ENCODE measurements at places on chromosomes 13 and 19.
A peak's percentile ranks its signal among the peaks of the same experiment; 100 is the strongest.

DNA sequence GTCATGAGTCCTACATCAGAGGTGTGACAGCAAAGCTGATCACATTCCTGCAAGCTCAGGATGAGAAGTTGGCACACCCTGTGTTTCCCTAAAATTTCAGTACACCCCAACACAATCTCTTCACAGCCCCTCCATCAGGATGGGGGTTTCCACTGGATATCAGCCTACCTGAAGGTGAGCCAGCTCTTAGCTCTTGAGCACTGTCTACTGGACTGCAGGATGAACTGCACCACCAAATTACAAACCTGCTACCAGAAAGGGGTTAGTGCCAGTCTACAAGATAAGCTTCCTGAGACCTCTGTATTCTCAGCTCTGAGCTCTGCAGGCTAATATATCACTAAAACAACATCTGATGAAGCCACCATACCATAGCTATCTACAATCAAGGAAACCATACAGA, 1616.2 kb upstream of the SPRY2 start:
- no peak for DNase-seq

- no peak for DNase-seq
Measured at GRCh38 chr19:13016245-13016627, 21.0 kb downstream of the NFIX start.

GRCh38 chr13:24671386-24672113, 8.7 kb upstream of the ATP12A start:
- peak; percentile 55 for DNase-seq

- no peak for DNase-seq
Measured at GRCh38 chr19:38265213-38265861, 964 bp downstream of the SPINT2 start.

DNA sequence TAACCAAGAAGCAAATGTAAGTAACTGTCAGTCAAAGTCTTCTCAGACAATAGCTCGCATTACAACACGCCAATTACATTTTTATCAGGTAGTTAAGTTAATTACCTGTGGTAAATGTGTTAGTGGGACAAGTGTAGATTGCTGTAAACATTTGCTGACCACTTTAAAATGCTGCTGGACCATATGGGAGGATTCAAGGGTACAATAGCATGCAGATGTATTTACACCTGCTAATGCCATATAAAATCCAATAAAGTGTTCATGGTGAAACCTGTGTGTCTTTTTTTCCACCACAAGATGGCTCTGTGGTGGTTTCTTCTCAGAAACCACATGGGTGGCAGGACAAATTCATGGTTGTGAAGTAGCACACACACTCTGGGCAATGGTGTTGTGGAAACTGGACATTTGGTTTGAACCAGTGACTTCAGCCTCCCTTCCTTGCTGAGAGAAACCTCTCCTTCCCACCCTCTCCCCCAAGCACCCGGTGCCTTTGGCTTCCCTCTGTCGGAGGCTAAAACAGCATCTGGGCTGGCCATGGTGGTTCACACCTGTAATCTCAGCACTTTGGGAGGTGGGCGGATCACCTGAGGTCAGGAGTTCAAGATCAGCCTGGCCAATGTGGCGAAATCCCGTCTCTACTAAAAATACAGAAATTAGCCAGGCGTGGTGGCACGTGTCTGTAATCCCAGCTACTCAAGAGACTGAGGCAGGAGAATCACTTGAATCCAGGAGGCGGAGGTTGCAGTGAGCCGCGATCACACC, 18.1 kb upstream of the GTF3A start:
- DNase-seq = no peak

GRCh38 chr19:4199699-4200293, 17.3 kb downstream of the ANKRD24 start:
- DNase-seq = no peak

DNA sequence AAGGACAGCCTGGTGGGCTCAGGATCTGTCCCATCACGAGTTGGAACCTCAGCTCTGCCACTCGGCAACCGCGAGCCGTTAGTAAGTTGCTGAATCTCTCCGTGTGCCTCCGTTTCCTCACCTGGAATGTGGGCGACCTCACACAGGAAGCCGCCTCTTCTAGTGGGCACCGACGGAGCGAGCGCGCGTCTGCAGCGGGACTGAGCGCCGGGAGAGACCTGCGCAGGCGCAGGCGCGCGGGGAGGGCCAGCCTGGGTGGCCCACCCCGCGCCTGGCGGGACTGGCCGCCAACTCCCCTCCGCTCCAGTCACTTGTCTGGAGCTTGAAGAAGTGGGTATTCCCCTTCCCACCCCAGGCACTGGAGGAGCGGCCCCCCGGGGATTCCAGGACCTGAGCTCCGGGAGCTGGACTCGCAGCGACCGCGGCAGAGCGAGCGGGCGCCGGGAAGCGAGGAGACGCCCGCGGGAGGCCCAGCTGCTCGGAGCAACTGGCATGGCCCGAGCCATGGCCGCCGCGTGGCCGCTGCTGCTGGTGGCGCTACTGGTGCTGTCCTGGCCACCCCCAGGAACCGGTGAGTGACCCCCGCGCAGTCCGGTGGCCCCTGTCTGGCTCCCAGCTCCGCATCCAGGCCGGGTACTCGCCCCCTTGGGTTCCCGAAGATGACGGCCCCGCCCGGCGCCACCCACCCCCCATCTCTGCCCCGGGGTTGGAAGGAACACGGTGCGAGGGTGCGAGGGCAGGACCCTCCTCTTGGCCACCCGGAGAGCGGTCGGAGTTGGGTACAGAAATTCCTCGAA, at the start of gene PVR:
TSS of gene PVR (plus strand) at position 306 of the 797 bp plus-strand sequence. CDS start at position 493, 187 bp downstream.
- DNase-seq = peak; percentile 82

GRCh38 chr19:49425922-49426592, 869 bp downstream of the GFY start:
- DNase-seq = no peak

DNA sequence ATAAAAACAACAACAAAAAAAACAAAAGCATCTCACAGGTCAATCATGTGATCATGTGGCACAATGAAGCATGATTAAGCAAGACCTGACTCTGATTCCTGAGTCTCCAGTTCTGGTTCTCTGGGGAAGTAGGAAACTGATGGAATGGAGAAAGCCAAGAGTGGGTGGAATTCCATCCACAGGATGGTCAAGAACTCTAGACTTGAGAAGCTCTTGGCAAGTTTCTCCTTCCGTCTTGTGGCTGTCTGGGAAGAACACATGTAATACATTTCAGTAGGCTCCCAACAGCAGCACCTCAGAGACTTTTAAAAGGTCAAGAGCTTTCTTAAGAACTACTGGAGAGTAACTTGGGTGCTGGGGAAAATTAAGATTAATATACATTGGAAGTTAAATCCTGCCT, 78.6 kb upstream of the TSHZ3 start:
- no peak for DNase-seq

DNA sequence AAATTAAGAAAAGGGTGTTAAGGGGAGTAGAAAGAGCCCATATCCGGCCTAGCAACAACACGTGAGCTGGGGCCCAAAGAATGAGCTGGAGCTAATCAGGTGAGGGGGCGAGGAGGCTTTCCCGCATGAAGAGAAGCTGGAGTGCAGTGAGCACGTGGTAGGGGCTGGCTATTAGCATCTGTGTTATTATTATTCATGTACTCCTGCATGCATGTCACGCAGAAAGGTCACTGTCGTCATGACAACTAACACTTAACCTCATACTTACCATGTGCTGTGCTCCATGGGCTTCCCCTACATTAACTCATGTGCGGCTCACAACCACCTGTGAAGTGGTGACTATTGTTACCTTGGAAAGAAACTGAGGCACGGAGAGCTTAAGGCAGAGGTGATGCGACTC, 227.6 kb upstream of the UBL3 start:
- no peak for DNase-seq

GRCh38 chr19:56069642-56070041, 51.5 kb downstream of the ZNF787 start:
- DNase-seq = no peak

GRCh38 chr19:4032436-4032835, 24.9 kb downstream of the PIAS4 start:
- no peak for DNase-seq

- no peak for DNase-seq
Measured at GRCh38 chr13:98108341-98108740, 34.6 kb upstream of the FARP1 start.

GRCh38 chr19:41998246-41999020, 4.4 kb upstream of the ATP1A3 start:
- DNase-seq = no peak

- peak; percentile 37 for DNase-seq
Measured at GRCh38 chr13:112200200-112200599, 133.3 kb downstream of the SOX1 start.

DNA sequence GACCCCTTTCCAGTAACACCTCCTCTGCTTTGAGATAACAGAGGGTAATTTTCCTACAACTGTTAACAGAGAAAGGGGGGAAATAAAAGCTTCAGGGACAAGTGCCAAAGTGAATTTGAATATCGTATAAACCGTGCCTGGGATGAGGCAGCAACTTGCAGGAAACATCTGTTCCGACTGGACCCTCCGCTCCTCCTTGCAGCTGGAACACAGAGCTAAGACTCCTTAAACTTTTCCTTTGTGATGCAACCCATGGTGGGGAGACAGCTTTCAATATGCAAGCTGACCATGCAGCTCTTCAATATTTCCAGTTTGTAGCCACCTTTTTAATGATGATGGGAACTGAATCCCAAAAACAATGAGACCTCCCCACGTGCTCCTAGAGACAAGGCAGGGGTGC, 432.6 kb downstream of the ZNF536 start:
- no peak for DNase-seq

DNA sequence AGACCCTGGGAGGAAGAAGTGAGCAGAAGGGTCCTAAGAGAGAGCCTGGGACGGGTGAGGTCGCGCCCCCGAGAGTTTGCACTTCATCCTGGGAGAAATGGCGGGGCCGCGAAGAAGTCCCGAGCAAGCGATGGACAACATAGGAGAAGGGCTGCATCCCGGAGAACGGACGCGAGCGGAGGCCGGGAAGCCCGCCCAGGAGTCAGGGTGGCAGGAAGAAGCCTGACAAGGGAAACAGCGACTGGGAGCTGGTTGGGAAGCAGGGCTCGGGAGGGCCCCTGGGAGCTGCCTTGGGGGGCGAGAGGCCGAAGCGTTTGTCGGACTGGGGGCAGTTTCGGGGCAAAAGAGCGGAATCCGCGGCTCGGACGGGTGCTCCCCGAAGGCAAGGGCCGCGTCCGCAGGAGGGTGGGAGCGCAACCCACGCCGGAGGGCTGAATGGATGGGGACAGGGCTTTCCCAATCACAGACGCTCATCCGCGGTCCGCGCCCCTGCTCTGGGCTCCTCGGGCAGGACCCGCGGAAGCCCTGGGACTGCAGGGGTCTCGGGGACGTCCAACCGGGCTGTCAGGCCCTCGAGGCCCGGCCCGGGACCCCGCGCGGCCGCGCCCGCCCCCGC, 469 bp downstream of the ABHD17A start:
- no peak for DNase-seq

DNA sequence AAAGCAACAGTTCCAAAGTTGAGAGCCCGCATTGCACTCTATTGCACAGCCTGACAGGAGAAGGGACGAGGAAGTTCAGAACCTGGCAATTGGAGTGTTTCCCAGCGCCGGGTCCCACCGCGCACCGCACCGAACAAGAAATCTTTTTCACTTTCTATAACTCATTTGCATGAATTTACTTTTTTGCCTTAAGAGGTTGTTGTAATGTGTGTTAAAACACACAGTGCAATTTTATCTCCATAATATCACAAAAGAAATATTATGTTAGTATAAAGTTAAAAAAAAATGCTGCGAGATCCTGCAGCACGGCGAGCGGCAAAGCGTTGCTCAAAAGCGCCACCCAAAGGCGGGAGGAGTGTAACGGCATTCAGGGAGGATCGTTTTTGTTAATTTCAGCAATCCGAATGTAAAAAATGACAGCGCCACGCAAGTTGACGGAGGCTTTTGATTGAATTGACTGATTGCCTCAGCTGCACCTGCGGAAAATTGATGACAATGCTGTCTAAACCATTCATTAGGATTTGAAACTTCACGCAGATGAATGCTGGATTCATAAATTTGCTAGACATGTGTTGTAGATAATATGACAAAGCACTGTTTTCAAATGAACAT, 303.6 kb upstream of the ZNF507 start:
- peak; percentile 76 for DNase-seq

- DNase-seq = no peak
Measured at GRCh38 chr13:72648513-72649065, 78.8 kb downstream of the MZT1 start.

DNA sequence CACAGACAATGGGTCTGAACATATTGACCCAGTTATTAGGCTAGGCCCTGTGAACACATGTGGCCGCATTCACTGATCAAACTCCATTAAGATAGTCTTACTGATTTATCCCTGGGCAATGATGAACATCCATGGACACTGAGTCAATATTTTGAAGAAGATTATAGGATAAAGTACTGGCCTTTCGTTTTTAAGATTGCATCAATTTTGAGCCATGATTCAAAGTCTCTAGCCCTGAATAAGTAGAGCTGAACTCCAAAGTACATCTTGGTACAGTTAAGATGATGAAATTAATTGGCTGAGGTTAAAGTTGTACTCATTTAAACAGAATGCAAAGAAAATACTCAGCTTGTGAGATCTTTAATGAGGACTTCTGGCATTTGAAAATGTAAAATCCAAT, 1581.9 kb downstream of the EFNB2 start:
- no peak for DNase-seq

- no peak for DNase-seq
Measured at GRCh38 chr13:36767276-36767675, 51.7 kb upstream of the RFXAP start.

GRCh38 chr19:12885749-12886650, 1.0 kb downstream of the KLF1 start:
- no peak for DNase-seq

GRCh38 chr13:25136880-25137787, 35.0 kb downstream of the AMER2 start:
- no peak for DNase-seq

DNA sequence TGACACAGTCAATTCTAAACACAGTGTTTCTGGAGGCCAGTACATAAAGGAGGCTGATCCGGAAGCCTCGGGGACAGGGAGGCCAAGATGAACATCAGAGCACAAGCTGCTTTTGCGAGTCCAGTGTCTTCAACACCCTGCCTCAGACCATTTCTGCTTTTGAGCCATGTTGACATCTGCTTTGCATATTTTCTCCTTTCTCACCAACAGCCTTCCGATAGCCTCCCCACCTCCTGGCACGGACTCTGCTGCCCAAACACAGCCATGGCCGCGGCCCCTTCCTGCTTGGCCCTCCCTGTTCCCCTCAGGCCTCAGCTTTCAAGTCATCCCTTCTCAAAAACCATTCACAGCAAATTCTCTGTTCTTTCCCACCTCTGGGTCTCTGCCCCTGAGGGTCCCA, 3.6 kb downstream of the LRRC25 start:
- no peak for DNase-seq

DNA sequence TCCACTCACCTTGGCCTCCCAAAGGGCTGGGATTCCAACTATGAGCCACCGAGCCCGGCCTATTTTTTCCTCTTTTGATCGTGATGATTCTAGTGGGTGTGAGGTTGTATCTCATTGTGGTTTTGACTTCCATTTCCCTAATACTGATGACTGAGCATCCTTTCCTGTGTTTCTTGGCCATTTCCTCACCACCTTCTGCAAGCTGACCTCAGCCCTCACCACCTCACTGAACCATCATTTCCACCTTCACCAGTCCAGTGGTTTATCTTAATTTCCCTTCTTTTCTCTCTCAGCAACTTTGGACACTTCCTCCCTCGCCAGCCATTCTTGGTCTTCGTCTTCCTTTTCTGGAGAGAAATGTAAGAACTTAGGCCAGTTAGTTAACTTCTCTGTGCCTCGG, 13.0 kb upstream of the BICRA start:
- no peak for DNase-seq

GRCh38 chr19:29311191-29311790, 98.3 kb upstream of the UQCRFS1 start:
- DNase-seq = no peak

Measured in left forelimb (tissue), 1 donor.